ENCODE measurements at places on chromosomes 5 and 9. TPM values are rescaled to one million over a fixed set of nuclear protein-coding genes. Genes with fewer than 3 reads are reported as not detected.

The OBP2B gene
- not detected for total RNA-seq

The ARID3C gene
- total RNA-seq, result not detected

The SLC6A3 gene
- total RNA-seq, result 0.04 TPM

The UCK1 gene
- total RNA-seq, result 21.9 TPM

The KIF24 gene
- 3.9 TPM for total RNA-seq

The KCNV2 gene
- total RNA-seq, result not detected

The ECSCR gene
- 0.29 TPM for total RNA-seq

The PCDHGC4 gene
- 5.2 TPM for total RNA-seq

The EQTN gene
- total RNA-seq, result 1.4 TPM

The SLC45A2 gene
- 0.45 TPM for total RNA-seq

The ANKHD1 gene
- 129 TPM for total RNA-seq

The TBC1D9B gene
- 139 TPM for total RNA-seq

The PCDHB10 gene
- 11.7 TPM for total RNA-seq

The PAIP1 gene
- 109 TPM for total RNA-seq

The GPR151 gene
- total RNA-seq, result not detected

The PCDHA6 gene
- total RNA-seq, result 15.2 TPM

The AJM1 gene
- 3.8 TPM for total RNA-seq

The IFNE gene
- total RNA-seq, result 2.0 TPM

The ARL15 gene
- total RNA-seq, result 24.8 TPM

The NXNL2 gene
- 2.2 TPM for total RNA-seq

The ST8SIA4 gene
- total RNA-seq, result 9.6 TPM

The COMMD10 gene
- 25.7 TPM for total RNA-seq

The RANBP6 gene
- total RNA-seq, result 20.5 TPM

The MORN5 gene
- total RNA-seq, result not detected

The FGFR4 gene
- total RNA-seq, result 8.0 TPM

The KLF4 gene
- 17.0 TPM for total RNA-seq

The ZNF622 gene
- 25.5 TPM for total RNA-seq

The SLC6A19 gene
- not detected for total RNA-seq

The CEL gene
- total RNA-seq, result 4.3 TPM

The ZDHHC12 gene
- 20.7 TPM for total RNA-seq

The JAKMIP2 gene
- total RNA-seq, result 5.5 TPM

The TAF11L5 gene
- not detected for total RNA-seq

The HSPB3 gene
- not detected for total RNA-seq

The NR5A1 gene
- total RNA-seq, result 0.25 TPM

The CTNNAL1 gene
- 28.1 TPM for total RNA-seq

The SH2D3C gene
- 3.4 TPM for total RNA-seq

The FCN2 gene
- not detected for total RNA-seq

The LCP2 gene
- not detected for total RNA-seq

The SLIT3 gene
- total RNA-seq, result 65.1 TPM

The PCDHA12 gene
- 22.8 TPM for total RNA-seq

The PCDHGA7 gene
- total RNA-seq, result 0.38 TPM

The MUSK gene
- 0.32 TPM for total RNA-seq

The PCSK1 gene
- not detected for total RNA-seq

The NUTM2G gene
- total RNA-seq, result not detected

The SLC24A2 gene
- total RNA-seq, result 0.20 TPM

The PROP1 gene
- not detected for total RNA-seq

The ANKDD1B gene
- 1.5 TPM for total RNA-seq

The IER5L gene
- total RNA-seq, result 34.7 TPM

The NPDC1 gene
- total RNA-seq, result 84.0 TPM

The SLC1A1 gene
- 3.5 TPM for total RNA-seq

The CCDC192 gene
- total RNA-seq, result 2.1 TPM

The STK32A gene
- 3.3 TPM for total RNA-seq

The SPINK6 gene
- total RNA-seq, result not detected

The TLE4 gene
- 56.6 TPM for total RNA-seq

The SLC6A7 gene
- not detected for total RNA-seq

The ITK gene
- total RNA-seq, result not detected
